ENCODE measurements at places on chromosomes 6 and 20.

- DNase-seq: no peak
These were observed 49.4 kb upstream of the MCUR1 start for GRCh38 chr6:13863699-13864155.

GRCh38 chr20:4082406-4083097 is 67.2 kb upstream of the RNF24 start:
- DNase-seq: no peak

- no peak for DNase-seq
These were observed 59.9 kb downstream of the KAT14 start for GRCh38 chr20:18197382-18198070.

DNA sequence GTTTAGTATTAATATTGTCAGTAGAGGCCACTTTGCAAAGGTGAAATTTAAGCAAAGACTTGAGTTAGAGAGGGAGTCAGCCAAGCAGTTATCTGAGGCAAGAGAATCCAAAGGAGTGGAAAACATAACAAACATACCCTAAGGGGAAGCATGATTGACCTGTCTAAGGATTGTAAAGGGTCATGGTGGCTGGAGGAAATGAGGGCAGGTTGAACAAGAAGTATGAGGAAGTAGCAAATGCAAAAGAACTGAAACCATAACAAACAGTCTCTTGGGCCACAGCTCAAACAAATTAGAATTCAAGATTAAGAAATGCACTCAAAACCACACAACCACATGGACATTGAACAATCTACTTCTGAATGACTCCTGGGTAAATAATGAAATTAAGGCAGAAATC is 103.2 kb downstream of the FBXO5 start:
- no peak for DNase-seq

DNA sequence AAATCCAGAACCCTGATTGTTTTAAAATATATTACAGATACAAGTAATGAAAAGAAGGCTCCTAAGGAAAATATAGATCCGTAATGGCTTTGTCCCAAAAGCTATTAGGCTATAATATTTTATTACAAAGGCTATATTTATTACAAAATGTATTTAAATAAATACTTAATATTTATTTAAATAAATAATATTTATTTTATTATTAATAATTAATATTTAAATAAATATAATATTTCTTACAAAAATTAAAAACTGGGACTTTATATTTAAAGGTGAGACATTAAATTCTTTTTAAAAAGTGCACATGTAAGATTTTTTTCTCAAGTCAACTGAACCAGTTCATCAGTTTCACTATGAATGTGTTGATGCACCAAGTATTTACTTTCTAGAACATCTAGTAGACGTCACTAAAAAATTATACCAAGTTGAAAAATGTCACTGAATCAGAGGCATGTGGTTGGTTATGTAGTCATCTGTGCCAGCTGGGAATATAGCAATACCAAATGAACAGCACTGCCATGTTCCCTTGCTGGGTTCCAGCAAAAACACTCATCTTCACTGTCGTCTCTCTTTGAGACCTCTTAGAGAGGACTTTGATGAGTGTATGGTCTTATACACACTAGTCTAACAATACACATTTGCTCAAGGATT is 278.9 kb downstream of the ESR1 start:
- no peak for DNase-seq

- no peak for DNase-seq
These were observed 7.2 kb upstream of the PFDN4 start for GRCh38 chr20:54200487-54201267.

DNA sequence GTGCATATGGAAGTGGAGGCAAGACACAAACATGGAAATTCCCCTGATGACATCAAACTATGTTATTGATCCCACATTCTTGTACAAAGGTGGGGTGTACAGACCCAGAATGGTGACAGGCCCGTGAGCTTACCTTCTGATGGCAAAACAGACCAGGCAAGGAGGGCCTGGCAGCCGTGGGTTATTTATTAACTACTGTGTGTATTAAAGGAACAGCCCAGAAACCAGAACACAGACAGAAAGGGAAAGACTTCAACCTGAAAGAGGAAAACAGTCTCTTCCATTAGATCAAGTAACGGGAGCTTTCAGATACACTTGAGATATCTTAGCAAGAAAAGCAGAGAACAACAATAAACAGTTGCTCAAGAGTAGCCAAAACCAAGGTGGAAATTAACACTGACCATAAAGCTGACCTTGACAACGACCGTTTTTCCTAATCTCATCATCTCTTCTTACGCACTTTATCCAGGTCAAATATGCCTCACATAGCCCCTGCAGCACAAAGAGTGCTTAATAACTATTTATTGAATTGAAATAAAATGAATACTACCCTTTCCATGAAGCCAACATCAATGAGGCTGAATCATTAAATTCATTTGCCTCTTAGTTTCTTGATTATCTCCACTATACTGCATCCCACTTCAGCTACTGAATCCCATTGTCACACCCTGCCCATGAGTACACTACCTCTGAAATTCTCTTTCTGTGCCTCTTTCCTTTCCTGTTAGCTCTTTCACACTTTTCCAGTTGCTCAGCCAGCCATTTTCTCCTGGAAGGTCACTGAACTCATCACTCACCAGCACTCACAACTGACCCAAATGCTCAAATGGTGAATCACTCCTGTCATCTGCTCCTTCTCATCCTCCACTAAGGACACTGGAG is 67.4 kb downstream of the MOXD1 start:
- DNase-seq: no peak

- no peak for DNase-seq
These were observed 147.8 kb downstream of the CD83 start for GRCh38 chr6:14265049-14266021.

All from nucleus accumbens (tissue), 56 donors.